Hippocampal formation (tissue), 2 donors: ENCODE measurements at places on chromosomes 1 and 21.
A peak's percentile ranks its signal among the peaks of the same experiment; 100 is the strongest.

- DNase-seq, result no peak
Measured at GRCh38 chr1:9376430-9376829, 83.7 kb downstream of the SPSB1 start.

- DNase-seq, result no peak
Measured at GRCh38 chr1:196860323-196860884, 27.4 kb upstream of the CFHR4 start.

- no peak for DNase-seq
Measured at GRCh38 chr1:116768416-116769103, 14.3 kb downstream of the CD2 start.

- peak; percentile 34 for DNase-seq
Measured at GRCh38 chr21:42651515-42652401, 1.7 kb upstream of the PDE9A start.

DNA sequence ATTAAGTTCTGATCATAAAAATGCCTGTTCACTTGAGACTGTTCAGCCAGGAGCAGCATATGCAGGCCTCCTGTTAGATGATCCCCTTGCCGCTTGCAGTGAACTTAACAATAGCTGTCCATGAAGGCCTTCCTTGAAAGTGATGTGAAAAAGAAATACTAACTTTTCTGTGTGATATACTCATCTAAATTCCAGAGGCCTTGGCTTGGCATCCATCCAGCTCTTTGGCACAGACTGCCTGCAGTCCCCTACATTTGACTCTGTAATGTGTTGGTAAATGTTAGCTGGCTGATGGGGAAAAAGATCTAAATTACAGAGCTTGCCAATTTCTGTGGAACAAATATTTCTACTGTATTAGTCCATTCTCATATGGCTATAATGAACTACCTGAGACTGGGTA, 73.7 kb downstream of the KCNK2 start:
- no peak for DNase-seq

DNA sequence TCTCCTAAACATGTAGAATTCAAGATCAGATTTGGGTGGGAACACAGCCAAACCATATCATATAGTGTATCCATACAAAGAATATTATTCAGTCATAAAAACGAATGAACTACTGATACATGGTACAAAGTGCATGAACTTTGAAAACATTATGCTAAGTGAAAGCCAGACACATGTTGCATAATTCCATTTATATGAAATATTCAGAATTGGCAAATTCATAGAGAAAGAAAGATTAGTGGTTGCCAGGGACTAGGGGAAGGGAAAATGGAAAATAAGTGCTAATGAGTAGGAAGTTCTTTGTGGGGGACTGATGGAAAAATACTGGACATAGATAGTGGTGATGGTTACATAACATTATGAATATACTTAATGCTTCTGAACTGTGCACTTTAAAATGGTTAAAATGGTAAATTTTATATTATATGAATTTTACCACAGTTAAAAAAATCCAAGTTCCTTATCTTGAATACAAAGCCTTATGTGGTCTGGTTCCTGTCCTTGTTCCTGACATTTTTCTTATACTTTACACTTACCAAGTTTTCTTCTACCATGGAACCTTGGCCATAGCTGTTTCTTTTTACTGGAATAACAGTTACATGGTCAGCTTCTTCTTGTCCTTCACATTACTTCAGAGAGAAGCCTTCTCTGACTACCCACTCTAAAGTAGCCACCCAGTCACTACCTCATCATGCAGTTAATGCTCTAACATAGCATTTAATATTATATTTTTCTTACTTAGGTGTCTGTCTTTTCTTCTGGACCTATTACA, 64.0 kb downstream of the CCDC18 start:
- no peak for DNase-seq

GRCh38 chr21:17238468-17238867, 274.4 kb upstream of the CXADR start:
- no peak for DNase-seq

GRCh38 chr1:201504179-201504631, 2.7 kb downstream of the CSRP1 start:
- no peak for DNase-seq

- no peak for DNase-seq
Measured at GRCh38 chr1:183304440-183305107, 113.6 kb downstream of the NMNAT2 start.

DNA sequence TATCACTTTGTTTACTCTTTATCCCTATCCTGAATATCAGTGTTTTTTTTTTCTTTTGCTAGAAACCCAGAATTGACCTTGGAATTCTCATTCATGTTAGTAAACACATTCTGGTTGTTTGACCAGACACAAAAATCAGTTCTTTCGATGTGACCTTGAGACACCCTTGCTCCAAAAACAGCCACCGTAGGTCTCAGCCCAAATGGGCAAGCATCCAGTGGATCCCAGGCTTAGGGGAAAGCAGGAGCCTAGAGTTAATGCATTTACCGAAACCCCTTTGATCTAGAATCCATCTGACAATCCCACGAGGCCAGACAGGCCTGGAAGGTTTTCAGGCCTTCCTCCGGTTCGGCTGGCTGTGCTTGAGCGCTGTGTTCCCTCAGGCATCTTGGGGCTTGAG, 47.6 kb downstream of the IRF2BP2 start:
- no peak for DNase-seq

DNA sequence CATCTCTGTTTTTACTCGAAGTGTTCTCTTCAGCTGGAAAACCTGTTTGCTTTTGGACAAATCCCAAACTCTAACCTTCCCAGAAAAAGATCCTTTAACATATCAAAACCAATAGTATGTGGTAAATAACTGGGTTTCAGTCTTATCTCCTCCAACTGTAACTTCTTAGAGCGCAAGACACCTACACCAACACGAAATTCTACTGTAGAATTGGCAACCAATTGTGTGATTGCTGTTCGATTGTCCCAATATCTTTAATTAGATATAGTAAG, 5.8 kb upstream of the MPZL1 start:
- DNase-seq, result no peak

DNA sequence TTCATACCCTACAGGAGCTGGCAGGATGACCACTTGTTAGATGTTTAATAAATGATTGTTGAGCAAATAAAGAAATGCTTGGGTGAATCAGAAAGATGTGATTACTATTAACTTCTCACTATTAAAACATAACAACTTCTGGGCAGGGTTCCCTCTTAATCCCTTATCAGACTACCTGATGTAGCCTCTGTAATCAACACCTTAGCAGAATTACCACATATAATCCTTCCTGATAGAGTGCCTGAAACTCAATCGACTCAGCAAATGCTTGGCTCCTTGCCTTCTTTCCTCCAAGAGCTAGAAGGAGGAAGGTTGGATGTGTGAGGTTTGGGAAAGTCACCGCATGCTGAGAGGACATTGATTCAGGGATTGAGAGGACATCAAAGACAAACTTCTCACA, 34.8 kb upstream of the DSCAM start:
- no peak for DNase-seq

GRCh38 chr1:226135709-226136108, 50.8 kb downstream of the ACBD3 start:
- no peak for DNase-seq

DNA sequence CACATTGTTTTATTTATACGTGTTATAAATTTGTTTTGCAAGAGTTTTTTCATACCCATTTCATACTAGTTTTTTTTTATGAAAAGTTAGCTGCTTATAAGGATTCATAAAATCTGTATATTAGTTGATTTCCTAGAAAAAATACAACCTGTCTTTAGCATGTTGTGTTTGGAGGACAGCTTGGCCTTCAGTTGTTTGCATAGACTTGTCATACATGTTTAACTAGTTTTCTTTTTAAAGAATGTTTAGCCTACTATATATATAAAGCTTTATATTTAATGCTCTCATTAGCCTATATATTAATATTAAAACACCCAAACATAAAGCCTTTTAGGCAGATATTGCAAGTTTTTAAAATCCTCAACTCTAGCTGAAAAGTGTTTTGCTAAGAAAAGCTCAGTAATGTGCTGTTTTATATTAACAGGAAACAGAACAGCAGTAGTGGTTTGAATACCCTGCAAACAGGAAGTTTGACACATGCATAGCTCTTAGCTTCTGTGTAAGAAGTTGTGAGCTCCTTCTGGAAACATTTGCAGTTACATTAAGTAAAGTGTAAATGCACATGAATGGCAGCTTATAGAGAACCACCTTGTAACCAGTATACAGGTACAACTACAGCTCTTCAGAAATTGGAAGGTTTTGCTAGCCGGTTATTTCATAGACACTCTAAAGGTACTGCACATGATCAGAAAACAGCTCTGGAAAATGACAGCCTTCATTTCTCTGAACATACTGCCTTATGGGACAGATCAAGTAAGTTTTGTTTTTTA, at the start of gene PRKACB:
PRKACB (plus strand) TSS at position 476 of the 770 bp plus-strand sequence; CDS start at position 567, 91 bp downstream.
- no peak for DNase-seq

DNA sequence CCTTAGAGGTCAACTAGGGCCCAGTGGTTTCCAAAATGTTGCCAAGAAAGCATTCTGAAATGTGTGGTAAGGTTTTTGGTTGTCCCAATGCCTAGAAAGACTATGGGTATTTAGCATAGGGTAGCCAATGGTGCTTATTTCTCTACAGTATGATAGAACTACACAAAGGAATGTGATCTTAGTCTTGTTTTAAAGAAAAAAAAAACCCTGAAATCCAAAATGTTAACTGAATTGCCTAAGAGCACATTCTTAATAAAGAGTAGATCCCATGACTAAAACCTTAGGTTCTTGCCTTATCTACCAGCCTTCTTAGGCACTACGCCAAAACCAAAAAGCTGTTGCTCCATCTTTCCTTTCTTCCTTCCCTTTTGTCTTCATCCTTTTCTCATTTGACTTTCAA, 428.2 kb downstream of the MRPL39 start:
- DNase-seq, result no peak
